ENCODE measurements at places on chromosomes 3 and 15.
A peak's percentile ranks its signal among the peaks of the same experiment; 100 is the strongest.

DNA sequence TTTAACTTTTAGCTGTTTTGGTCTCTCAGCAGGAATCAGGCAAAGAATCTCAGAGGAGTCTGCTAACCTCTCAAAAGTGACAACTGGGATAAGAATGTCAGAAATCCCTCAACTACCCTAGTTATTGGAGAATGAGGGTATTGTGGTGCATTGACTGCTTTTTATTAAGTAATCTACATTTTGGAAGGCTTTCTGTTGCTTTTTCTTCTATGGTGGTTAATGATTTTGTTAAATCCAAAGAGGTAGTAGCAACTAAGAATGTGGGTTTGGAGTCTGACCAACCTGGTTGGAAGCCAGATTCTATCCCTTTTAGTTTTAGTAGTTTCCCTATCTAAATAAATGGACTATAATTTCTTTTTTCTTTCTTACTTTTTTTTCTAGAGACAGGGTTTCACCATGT is 94.7 kb upstream of the RNF7 start:
- DNase-seq: no peak

DNA sequence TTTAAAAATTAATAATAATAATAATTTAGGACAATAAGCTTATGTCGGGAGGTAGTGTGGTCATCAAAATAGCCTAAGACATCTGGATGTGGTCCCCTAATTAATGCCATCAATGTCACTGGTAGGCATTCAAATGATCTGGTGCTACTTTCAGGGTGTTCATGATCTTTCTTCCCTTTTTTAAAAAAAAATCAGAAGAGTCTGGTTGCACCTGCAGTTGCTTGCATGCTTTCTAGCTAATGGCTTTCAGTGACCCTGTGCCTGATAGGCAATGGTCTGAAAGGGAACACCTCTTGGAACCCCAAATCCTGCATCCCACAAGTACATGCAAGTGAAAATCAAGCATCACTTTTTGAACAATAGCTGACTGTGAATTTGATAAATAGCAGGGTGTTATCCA is 64.1 kb upstream of the KBTBD8 start:
- no peak for DNase-seq

DNA sequence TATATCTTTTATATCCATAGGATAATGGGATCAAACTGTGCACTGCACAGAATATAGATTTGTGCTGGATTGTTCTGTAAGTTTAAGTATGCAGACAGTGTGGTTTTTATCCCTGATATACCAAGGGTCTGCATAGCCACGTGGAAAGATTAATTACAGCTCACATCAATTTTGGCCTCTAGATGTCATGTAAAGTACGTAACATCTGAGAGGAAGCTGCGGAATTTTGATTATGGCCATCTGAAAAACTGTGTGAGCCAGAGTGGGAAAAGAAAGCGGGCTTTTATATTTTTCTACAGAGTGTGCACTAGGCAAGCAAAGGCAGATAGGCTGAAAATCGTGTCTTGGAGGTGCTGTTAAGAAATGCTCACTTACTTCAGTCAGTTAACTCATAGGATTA is 562.7 kb downstream of the GBE1 start:
- no peak for DNase-seq

GRCh38 chr15:69082021-69082502 is 67.6 kb downstream of the NOX5 start:
- no peak for DNase-seq

- DNase-seq: no peak
Measured at GRCh38 chr3:116517308-116517707, 72.0 kb upstream of the LSAMP start.

DNA sequence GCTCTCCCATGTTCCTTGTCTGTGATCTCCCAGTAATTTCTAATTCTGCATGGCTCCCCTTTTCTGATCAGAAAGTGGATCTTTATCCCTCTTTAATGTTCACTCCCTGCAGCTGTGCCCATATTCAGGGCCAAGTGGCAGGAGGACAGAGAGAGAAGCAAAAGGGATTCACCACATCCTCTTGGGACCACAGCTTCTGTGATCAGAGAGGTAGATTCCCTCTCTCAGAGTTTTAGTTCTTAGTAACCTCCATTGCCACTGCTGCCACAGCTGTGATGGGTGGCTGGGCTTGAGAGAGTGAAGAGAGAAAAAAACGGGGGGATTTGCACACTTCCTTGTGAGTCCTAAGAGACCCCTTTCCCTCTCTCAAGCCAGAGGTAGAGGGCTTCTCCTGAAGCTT is 49.2 kb downstream of the GLCE start:
- DNase-seq: no peak

GRCh38 chr3:111867889-111868426 is 8.9 kb downstream of the PHLDB2 start:
- no peak for DNase-seq

GRCh38 chr3:4756057-4756775 is 223.0 kb upstream of the BHLHE40 start:
- DNase-seq: no peak

GRCh38 chr15:91706322-91707032 is 147.0 kb upstream of the SLCO3A1 start:
- DNase-seq: peak; percentile 48
